ENCODE measurements at places on chromosomes 3 and 15.

DNA sequence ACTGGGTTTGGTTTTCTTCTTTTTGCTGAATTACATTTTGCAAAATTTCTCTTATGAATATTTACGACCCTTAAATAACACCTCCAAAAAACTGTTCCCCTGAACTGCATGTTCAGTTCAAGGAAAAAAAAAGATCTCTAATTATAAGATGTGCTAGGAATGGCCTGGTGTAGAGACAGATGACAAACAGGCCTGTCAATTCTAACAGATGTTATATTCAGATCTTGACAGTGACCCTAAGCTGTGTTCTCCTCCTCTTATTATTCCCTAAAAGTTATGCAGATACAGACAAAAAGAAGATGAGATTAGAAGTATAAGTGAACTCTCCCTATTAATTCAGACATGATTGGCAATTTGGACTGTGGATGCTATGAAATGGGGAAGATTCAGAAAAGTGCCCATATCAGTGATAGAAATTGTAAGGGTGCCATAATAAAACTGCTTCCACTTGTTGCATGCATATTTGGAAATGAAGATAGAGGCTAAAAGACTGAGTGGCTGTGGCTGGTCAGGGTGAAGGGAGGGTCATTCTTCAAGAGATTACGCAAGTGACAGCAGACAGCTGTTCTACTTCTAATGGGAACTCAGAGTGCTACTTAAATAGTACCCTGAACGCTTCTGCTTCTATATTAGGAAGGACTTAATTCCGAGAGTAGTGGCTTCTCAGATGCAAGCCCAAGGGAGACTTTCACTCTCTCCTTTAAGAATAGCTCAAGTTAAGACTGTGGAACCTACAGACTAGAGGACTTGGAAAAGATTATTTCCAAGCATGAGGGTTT lies 75.5 kb downstream of the ADAMTS9 start:
- DNase-seq: no peak

DNA sequence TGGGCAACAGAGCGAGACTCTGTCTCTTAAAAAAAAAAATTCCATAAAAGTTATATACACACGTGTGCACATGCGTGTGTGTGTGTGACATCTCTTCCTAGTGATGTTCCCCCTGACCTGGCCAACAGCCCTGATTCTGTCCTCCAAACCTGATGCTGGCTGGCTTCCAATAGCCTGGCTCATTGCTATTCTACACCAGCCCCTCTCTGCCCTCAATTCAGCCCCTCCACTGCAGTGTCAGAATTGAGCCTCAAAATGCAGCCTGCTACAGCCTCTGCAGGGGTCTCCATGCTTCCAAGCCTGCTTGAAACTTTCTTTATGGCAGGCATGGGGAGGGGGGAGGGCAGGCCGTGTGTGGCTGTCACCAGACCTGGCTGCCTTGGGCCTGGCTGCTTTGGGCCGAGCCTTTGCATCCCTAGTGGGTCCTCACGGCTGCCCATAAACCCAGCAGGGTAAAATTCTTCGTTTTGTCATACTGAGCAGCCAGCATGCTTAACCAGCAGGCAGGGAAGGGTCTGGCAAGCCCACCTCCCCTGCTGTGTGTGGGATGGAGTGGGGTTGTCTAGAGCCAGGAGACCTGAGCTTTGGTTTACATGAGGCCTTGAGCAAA lies 22.7 kb upstream of the DOCK3 start:
- no peak for DNase-seq

GRCh38 chr3:4225005-4225471 lies 78.1 kb upstream of the SETMAR start:
- DNase-seq: no peak

DNA sequence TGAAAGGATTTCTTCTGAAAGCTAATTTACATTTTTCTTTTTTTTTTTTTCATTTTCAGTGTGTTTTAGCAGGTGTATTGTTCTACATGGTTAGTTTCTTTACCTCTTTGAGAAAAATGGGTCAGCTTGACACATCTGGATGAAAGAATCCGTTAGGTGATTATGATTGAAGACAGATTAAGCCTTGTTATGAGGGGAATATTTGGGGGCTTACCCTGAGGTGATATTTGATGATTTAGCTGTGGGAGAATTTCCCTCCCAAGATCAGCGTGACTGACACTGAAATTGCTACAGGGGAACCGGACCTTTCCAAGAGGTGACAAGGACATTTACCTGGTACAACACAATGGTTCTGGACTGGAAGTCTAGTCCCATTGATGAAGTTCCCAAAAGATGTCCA lies 147.5 kb downstream of the NFKBIZ start:
- DNase-seq: no peak

DNA sequence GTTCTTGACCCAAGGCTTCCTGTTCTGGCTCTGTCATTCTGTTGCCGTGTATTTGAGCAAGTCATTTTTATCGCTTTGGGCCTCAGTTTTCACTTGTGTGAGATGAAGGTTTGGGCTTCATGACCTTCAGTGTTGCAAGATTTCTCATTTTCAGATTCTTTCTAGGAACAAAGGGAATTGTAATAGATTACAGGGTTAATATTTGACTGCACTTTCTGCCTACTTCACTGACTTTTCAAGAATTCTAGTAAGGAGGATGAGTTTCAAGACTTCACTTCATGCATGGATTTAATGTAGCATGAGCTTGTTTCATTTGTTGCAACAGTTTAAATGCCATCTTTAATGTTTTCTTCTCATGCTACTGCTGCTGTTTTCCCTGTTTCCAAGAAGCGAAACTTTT lies 226.5 kb downstream of the NLGN1 start:
- no peak for DNase-seq

DNA sequence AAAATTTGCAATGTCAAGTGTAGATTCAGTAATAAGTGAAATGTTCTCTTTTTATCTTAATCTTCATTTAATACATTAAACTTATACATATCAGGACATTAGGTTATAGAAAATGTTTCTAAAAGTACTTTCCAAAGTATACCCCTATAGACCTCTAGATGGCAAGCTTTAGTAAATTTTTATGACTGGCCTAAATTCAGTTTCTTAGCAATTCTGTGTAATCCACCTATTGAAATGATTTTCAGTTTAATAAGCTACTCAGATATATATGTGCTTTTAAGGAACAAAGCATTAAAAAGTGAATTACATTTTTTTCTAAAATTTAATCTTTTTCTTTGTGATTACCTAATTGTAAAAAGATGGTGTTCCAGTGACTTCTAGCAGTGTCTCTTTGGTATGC lies 342.2 kb downstream of the GBE1 start:
- DNase-seq: peak; percentile 17

DNA sequence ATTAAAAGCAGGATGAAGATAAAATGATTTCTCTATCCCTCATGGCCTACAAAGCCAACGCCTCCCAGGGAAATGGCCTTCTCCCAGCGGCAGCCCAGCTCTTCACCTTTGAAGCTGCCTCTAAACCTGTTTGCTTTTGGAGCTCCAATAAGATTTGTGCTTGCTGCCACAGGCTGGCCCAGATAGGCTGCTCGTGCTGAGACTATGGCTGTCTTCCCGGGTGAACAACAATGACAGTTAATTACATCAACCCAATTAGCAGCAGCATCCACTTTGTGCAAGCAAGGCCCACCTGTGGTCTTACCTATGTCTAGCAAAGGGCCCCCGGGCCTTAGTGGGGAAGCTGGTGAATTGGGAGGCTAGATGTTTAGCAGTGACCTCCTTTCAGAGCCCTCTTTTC lies 179.6 kb downstream of the P3H2 start:
- no peak for DNase-seq

DNA sequence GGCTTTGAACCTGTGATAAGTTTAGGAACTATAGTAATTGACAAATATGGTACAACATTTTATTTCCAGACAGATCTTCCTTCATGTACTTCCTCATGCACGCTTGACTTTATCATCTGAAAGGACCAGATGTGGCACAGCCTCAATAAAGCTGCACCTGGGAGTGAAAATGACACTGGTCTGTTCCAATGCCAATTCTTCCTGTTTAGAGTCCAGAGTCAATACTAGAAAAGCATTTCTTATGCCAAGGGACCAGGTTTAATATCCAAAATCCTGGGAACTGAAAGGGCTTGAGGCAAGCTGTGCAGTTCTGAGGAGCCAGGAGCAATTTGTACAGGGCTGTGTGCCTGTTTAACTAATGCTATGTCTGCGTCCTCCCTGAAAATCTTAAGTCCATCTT lies 15.3 kb downstream of the DPH6 start:
- DNase-seq: no peak

DNA sequence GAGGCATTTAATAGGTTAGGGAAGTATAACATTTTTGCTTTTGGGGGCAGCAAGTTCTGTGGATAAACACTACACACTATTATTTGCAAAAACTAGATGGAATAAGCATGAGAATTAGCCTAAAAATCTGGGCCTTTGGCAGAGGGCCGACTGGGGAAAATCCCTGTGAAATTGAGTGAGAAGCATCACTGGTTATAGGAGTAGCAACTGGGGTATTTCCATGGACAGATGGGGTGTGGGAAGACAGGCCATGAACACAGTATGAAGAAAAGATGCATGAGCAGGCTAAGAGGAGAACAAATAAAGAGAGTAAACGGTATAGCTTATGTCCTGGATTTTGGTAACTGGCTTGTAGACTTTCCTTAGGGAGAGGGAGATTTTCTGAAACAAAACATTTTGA lies 32.9 kb upstream of the CSPG5 start:
- no peak for DNase-seq

DNA sequence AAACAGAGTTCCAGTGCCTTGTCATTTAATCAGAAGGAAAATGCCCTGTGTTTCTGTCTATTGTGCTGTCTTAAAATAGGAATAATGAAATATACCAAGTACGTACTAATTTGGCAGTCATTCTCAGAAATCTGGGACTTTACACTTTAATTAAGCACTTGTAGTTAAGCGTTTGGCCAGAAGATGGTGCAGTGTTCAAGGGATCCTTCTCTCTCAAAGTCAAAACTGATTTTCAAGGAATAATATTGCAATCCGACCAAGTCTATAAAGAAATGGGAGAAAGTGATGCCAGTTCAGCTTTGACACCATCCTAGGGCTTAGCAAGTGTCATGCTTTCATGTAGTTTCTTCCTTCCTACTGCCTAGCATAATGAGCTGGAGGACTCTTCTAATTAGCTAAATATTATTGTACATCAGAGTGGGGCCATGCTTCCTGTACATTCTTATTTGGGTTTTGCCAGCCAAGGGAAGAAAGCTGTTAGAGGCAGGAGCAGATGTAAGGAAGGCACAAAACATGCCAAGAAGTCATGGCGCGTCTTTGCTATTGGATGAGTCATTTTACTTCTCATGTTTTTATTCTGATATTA lies 64.8 kb downstream of the SAMMSON start:
- peak; percentile 10 for DNase-seq

GRCh38 chr3:167450195-167450594 lies 23.6 kb downstream of the SERPINI2 start:
- DNase-seq: no peak

- no peak for DNase-seq
These were observed 181.3 kb downstream of the SNRPN start for GRCh38 chr15:25136119-25136518.

- no peak for DNase-seq
These were observed 13.2 kb upstream of the CNTN6 start for GRCh38 chr3:1079662-1080061.

GRCh38 chr3:8387571-8387970 lies 114.1 kb upstream of the LMCD1 start:
- no peak for DNase-seq

GRCh38 chr15:99978426-99978825 lies 245.2 kb upstream of the LYSMD4 start:
- DNase-seq: no peak

- peak; percentile 63 for DNase-seq
These were observed 82.3 kb downstream of the ST6GAL1 start for GRCh38 chr3:187012609-187013051.

DNA sequence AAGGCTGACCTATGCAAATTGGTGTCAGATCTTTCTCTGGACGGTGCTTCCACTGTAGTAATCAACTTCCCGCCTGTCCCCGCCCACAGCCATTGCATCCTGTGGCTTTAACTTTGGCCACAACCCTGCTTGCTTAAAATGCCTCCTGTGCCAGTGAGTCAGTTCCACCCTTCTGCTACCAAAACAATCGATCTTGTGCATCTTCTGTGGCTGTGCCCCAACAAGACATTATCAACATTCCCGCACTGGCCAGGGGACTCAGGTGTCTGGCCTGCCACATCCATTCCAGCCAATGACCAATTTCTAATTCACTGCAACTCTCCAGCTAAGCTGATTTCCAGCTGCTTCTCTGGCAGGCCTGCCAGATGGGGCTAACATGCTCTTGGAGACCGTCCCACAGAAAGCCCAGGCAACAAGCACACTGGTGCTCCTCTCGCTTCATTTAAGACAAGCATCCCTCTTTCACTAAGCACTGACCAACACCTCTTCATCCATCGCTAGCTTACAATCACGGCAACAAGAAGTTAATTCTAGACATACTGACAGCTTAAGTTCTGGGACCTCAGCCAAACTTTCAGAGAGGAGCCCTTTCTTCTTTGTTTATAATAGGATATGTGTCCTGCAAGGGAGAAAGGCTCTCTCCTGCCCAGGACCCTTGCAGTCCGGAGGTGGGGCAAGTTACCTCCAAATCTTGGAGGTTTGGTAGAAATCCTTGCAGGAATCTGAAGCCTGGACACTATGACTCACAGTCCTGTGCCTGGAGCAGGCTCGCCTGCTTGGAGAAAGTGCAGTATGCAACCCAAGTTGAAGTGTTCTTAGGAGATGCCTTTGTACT lies 6.7 kb downstream of the CA12 start:
- DNase-seq: peak; percentile 93

GRCh38 chr15:100711516-100712021 lies 109.2 kb downstream of the ASB7 start:
- DNase-seq: no peak

- peak; percentile 79 for DNase-seq
These were observed 19.5 kb downstream of the PPCDC start for GRCh38 chr15:75042730-75043508.

GRCh38 chr3:179463319-179463718 lies 12.0 kb upstream of the GNB4 start:
- DNase-seq: no peak

- DNase-seq: no peak
These were observed 141.3 kb upstream of the PROK2 start for GRCh38 chr3:71926262-71926600.

DNA sequence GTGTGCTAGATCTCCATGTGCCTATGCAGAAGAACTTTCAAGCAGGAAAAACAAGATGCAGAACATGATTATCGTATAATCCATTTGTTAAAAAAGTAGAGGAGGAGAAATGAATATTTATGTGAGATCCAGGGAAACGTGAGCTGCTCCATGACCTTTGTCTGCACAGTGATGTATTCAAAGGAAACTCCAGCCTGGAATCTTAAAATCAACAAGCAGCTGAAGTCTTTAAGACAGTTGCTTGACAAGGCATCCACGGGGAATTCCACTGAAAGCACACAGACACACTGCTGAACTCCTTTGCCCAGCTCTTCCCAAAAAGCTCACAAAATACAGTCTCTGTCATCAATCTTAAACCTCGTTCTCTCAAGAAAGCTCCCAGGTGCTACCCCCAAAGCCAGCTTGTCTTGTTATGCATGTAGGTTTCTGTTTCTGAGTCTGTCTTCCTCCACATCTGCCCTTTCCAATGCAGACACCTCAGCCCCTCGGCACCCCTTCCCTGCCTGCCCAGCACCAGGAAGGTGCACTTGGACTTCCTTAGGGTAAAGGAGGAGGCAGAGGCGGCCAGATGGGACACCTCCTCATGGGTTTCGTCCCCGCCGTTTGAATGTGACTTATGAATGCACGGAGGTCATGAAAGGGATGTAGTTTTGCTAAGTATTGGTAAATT lies 28.7 kb downstream of the LRRK1 start:
- DNase-seq: no peak

Measured in inflammatory macrophage treated with lipopolysaccharide for 1 hour (primary cell).